Ureter (tissue), 1 donor: ENCODE measurements at places on chromosomes 4 and X. TPM values are rescaled to one million over a fixed set of nuclear protein-coding genes. Genes with fewer than 3 reads are reported as not detected.

ATP2B3 gene
- total RNA-seq: not detected

NXF2 gene
- not detected for total RNA-seq

GRCh38 chr4:81197864-81198524, 17.0 kb downstream of the PRKG2 start:
- no peak for DNase-seq

TENT5D gene
- total RNA-seq: not detected

- no peak for DNase-seq
These were observed 13.2 kb downstream of the NEIL3 start for GRCh38 chr4:177322881-177323280.

IL1RAPL2 gene
- total RNA-seq: 8.3 TPM

MAGEA6 gene
- not detected for total RNA-seq

GRCh38 chrX:41863343-41864203, 59.8 kb downstream of the CASK start:
- no peak for DNase-seq

LDB2 gene
- total RNA-seq: 63.3 TPM

EFNB1 gene
- total RNA-seq: 59.8 TPM

XAGE1A gene
- not detected for total RNA-seq

GPR82 gene
- 0.26 TPM for total RNA-seq

GRCh38 chr4:127240764-127241105, 392.0 kb upstream of the INTU start:
- DNase-seq: no peak

GRCh38 chr4:87497159-87497558, 32.0 kb downstream of the SPARCL1 start:
- DNase-seq: no peak

DNA sequence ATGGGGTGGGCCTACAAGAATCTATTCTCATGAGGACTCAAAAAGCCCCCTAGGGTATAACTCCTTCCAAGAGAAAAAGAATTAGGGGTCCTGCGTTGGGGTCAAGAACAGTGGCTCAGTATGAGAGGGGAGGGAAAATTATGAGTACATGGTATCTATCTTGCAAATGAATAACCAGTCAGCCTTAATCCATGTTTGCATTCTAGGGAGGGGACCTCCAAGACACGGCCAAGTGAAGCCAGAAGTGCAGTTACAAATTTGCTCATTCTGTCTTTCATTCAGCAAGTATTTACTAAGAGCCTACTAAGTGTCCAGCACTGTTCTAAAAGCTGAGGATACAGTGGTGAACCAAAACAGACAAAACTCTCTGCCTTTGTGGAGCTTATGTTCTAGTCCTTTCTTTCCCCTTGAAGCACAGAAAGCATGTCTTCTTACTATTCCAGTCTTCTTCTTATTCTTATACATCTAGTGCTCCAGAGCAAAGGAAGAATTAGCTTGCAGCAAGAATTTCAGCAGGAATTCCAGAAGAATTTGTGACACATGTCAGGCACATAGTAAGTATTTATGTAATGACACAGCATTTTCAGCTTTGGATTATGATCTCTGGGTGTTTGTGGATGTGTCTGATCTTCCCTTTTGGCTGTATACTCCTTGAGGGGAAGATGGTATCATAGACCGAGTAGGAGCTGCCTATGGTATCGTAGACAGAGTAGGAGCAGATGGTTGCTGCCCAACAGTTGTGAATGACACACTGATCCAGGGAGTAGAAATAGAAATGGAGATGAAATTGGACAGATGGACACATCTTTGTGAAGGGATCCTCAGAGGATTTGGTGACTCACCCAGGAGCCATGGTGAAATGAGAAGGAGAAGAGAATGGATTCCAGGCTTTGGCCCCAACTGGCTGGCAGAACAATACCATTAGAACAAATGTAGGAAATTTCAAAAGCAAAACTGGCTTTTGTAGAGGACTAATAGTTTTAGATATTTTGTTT, 75.9 kb downstream of the COQ2 start:
- DNase-seq: no peak

HADH gene
- total RNA-seq: 62.7 TPM

GRCh38 chr4:95544113-95545103, 4.4 kb downstream of the UNC5C start:
- no peak for DNase-seq

DNA sequence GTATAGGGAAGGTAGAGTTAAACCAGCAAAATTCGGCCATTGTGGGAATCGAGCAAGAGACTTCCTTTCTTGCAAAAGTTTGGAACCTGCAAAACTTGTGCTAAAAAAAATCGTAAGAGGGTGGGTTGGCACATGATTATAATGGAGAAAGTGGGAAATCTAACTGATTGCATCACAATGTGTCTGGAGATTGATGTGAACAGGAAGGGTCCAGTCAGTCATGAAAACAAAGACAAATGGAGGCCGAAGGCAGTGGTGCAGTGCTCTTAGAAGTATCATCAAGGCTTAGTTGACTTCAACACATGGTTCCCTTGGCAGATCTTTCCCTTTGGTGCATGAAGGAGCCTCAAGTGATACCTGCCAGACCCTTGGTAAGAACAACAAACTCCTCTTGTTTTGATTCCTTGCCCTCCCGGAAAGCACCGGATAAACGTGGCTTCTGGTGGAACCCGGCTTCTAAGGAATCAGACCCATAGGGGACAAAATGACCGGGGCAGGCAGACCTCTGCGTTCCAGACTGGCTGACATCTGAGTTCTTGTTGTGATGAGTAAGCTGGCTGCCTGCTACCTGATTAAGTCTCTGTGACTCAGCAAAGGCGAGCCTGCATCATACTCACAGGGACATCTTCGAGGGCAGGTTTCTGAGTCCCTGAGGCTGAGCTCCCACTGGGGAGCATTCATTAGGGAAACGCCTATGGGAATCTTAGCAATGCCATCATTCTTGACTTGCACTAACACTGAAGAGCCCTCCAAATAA, 87.7 kb upstream of the MAP3K15 start:
- no peak for DNase-seq

SLC25A5 gene
- 243 TPM for total RNA-seq

FREM3 gene
- 0.39 TPM for total RNA-seq

DNA sequence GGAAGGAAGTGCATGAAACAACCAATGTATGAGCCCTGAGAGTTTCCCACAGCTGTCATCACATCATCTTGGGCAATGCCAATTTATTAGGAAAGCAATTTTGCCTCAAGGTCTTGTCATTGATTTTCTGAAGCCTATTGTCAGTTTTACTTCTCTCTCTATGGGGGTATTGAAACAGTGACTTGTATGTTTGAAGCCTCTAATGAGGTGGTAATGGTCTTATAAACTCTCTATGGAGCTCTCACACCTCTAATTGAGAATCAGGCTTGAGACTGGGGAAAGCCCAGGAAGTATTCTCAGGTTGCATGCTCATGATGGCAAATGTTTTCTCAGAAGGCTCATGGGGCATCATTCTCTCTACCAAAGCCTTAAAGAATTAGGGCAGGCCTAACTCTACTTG, 308.2 kb upstream of the EMCN start:
- no peak for DNase-seq

DNA sequence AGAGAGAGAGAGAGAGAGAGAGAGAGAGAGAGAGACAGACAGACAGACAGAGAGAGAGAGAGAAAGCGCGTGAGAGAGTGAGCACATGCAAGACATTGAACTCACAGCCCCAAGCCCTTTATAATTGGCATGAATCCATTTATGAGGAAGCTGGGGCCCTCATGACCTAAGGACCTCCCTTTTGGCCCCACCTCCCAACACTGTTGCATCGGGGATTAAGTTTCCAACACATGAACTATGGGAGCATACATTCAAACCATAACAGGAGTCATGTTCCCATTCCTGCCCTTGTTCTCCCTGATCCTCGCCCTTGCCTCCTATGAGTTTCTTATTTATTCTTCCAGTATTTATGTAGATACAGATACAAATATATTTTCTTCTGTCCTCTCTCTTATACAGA, 269.8 kb upstream of the ARX start:
- DNase-seq: no peak

PPP1R2C gene
- not detected for total RNA-seq

NSG1 gene
- 28.3 TPM for total RNA-seq
